ENCODE measurements at places on chromosomes 1 and 21.
A peak's percentile ranks its signal among the peaks of the same experiment; 100 is the strongest.

DNA sequence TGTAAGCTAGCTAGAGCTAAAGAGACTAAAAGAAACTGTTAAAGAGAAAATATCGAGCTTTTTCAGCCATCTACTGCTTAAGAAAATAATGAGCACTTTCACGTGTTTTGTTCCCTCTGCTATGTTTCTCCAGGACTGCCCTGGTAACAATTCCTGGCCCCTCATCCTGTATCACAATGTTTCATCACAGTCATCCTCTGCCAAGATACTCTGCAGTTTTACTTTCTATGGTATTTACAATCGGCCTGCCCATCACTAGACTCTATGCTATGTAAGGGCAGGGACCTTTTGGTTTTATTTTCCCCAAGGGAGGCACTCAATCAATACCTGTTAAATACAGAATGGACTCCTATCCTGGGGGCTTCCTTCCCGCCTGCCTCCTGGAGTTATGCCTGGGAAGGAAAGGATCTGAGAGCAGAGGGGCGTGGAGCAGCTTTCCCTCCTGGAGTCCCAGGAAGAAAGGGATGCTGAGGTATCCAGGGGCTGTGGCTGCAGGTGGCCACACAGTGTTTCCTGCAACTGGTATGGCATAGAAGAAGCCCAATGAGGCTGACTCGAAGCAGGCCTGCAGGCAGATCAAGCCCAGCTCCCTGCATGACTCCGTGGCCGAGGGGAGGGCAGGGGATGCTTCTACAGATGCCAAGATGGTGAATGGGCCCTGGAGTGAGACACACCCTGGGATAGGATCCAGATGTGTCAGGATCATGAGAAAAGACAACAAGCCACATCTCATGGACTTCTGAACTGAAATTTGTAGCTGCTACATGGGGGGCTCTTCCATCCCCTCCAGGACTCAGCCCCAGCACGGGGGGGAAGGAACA lies 52.9 kb downstream of the MATN1 start:
- no peak for DNase-seq

- DNase-seq: no peak
These were observed 39.0 kb downstream of the SNAP47 start for GRCh38 chr1:227774051-227774731.

DNA sequence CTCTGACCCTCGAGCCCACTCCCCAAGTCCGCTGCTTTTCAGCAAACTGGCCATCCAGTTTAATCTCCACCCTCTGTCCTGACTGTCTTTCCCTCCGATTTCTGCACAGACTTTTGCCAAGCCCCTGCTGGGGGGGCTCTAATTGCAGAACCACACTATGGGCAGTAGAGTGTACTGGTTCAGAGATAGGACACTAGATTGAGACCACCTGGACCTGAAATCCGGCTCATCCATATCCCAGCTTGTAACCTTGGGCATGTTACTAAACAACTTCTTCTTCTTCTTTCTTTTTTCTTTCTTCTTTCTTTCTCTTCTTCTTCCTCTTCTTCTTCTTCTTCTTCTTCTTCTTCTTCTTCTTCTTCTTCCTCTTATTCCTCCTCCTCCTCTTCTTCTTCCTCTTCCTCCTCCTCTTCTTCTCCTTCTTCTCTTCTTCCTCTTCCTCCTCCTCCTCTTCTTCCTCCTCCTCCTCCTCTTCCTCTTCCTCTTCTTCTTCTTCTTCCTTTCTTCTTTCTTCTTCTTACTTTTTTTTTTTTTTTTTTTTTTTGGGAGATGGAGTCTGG lies 7.7 kb downstream of the LRRC71 start:
- DNase-seq: peak; percentile 14

DNA sequence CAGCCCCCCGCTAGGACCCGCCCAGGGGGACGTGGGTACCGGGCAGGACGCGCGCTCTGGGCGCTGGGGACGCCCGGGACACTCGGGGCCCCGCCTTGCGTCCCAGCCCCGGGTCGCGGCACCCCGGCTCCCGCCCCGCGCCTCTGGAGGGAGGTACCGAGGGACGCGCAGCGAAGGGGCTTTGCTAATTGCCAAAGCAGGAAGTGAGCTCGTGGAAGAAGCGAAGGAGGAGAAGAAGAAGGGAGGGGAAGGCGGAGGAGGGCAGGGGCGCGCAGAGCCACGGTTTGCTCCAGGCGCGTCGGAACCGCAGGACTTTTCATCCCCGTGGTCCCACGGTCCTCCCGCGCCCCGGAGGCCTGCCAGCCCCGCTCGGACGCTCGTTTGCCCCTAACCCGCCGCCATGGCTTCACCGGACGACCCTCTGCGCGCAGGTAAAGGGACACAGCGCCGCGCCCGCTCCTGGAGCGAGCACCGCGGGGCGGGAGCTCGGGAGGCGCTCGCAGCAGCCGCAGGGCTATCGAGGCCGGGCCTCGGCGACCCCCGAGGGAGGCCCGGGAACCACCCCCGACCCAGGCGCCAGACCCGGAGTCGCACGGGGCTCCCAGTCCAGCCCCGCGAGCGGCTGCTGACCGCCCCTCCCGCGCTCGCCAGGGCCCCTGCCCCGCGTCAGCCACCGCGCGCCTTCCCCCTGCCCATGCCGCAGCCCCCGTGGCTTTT lies 1.3 kb downstream of the EDARADD start:
- DNase-seq: peak; percentile 67

GRCh38 chr1:14522077-14522925 lies 76.2 kb upstream of the KAZN start:
- DNase-seq: no peak

DNA sequence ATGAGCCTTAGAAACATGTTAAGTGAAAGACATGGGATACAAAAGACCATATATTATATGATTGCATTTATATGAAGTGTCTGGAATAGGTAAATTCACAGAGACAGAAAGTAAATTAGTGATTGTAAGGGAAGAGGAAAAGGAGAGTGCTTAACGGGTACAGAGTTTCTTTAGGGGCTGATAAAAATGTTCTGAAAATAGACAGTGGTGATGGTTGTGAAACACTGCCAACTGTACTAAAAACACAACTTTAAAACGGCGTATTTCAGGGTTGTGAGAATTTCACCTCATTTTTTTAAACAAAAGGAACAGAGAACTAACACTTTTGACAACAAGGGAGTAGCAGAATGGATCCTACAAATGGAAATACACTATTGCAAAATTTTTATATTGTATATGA lies 13.4 kb downstream of the COP1 start:
- DNase-seq: no peak

DNA sequence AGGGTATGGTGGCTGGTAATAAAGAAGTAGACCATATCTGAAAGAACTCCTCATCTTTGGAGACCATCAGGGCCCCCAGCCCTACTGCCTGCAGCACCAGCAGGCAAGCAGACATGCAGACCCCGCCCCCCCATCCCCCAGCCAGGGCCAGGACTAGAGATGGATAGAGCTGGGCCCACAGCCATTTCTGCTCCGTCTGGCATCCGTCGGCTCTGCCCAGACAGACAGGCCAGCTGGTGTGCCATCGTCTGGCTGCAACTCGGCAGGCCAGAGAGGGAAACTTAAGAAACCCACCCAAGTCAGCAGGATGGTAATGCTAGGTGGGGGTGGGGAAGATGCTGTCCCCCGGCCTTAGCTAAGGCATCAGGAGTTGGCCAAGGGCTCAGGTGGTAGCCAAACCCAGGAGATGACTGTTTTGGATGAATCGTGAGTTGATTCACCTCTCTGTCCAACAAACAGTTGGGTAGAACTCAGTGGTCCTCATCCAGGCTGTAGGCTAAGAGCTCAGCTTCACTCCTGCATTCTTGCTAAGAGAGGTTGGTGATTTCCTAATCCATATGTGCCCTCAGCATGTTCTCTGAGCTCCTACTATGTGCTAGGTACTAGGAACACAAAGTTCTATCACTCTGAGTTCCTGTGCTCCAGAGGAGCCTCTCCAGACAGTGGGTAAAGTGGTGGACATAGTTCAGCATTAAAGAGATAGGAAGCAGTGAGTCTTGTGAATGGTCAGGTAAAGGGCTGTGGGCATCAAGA lies 23.2 kb upstream of the TMEM222 start:
- DNase-seq: no peak

- DNase-seq: no peak
These were observed 1.7 kb upstream of the LAMB3 start for GRCh38 chr1:209653915-209654351.

DNA sequence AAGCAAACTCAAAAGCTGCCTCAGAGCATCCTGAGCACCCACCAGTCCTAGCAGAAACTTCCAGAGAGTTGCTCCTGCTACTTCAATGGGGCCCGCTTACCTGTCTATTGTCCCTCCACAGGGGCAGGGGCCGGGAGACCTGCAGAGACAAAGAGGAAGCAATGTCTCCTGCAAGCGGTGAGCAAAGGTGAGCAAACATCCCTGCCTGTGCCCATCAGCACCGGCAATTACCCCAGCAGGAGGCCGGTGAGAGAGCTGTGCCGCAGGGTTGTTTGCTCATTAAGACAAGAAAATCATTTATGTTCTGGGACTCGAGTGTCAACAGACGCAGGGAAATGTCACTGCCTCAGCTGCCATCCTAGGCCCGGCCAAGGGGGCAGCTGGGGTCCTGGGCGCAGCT lies 53.8 kb upstream of the TARDBP start:
- DNase-seq: no peak

DNA sequence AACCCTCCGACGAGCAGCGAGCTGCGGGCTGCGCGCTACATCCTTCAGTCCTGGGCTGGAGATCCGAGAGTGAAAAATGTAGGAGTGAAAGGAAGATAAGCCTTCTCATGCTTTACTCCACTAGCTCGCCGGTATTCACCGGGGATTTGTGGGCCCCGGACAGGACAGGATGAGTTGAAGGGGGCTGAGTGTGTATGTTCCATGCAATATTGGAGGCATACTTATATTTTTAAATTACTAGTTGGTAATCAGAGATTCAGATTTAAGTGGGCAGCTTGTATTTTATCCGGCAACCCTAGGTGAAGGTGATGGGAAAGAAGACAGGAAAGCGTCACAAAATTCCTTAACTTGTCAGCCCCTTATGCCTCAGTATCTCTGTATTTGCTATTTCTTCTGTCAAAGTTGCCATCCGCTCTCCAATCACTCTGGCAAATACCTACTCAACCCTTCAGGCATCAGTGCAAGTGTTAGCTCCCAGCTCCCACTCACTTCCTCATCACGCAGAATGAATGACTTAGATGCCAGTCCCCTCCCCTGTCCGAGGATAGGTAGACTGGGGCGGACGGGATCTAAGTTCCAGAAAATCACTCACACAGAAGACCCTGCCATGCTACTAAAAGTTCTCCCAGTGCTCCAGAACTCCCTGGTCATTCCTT lies 503 bp upstream of the PIGM start:
- DNase-seq: no peak

DNA sequence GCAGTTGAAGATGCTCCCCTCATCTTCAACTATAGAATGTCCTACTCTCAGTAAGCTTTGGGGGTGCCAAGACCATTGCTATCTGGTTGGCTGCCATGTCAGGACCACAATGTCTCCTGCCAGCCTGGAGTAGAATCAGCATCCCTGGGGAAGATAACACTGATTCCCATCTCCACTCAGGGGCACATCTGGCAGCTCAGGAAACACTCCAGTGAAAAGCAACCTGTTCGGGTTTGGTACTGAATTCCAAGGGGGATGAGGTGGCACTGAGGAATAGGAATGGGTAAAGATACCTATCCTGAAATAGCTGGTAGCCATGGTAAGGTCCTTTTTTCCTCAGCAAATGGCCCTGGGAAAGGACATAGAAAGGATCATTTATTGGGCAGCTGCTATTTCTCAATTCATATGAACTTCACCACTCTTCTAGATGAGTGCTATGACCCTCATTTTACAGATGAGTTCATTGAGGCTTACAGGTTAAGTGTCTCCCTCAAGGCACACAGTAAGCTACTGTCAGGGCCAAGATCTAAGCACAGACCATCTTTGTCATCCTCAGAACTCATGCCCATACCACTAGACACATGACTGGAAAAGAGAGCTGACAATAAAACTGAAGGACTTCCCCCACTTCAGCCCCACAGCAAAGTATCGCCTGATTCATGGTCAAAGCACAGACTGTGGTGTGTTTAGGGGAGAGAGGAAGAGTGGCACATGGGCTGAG lies 31.4 kb downstream of the AK2 start:
- no peak for DNase-seq

DNA sequence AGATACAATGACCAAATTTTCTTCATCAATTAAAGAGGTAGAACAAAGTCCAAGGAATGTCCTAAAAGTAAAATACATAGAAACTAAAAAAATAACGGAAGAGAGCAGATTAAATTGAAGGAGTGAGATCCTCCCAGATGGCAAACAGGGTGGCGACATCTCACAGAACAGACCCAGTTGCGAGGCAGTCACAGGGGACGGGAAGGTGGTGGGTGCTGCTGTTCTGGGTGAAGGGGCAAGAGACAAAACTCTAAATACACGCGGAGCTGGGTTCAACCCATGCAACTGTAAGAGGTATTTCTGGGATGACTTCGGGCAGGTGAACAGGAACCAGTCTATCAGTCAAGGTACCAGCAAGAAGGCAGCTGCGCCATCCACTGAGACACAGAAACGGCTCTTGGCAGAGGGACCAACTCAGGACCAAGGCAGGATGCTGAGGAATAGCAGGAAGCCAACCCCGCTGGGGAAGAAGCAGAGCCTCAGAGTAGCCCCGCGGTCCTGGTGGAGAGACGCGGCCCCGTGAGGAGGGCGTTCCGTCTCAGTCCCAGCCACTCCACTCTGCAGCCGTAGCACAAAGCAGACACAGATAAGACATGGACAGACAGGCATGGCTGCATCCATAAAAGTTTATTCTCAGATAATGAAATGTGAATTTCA lies 32.2 kb downstream of the WDR4 start:
- no peak for DNase-seq

GRCh38 chr1:100134872-100135271 lies 1.9 kb downstream of the TRMT13 start:
- DNase-seq: no peak

DNA sequence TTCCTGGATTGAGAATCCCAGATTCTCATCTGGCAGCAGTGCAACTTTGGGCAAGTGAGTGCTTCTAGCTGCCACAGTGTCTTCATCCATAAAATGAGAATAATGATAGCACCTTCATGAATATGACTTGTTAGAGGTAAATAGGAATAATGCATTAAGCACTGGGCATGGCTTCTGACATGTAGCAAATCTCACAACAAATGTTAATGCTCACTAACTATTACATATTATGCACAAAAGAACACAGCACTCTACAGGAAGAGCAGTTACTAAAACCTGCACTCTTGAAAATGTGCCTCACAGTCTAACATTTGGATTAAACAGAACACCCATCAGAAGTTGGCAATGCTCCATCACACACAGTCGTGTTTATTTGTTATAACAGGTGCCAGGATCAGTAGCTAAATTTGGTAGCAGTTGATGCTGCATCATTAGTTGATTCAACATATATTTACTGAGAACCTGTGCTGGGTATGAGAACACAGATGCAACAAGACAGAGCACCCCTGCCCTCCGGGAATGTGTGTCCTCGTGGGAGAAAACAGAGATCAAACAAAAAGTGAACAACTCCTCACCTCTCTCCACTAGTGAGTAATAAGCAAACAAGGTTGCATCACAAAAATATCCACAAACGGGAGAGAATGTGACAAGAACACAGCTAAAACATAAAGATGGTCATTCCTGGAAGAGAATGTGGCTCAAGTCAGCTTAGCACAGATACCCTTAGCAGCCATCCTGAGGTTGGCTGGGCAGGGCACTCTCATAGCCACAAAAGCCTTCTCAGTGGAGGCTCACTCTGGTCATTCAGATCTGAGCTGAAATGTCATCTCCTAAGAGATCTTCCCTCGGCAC lies 26.2 kb upstream of the LBR start:
- no peak for DNase-seq
